B cell (primary cell): ENCODE measurements at places on chromosomes 11 and 22. TPM values are rescaled to one million over a fixed set of nuclear protein-coding genes. Genes with fewer than 3 reads are reported as not detected.

Gene BACE1
- total RNA-seq = not detected in 2 replicates

Gene PATE2
- total RNA-seq = not detected in 2 replicates

Gene RIMBP3C
- total RNA-seq = 0.89 and 1.3 TPM in 2 replicates

Gene SCGB1A1
- total RNA-seq = not detected in 2 replicates

Gene UBQLN3
- 0.46 and 0.59 TPM in 2 replicates for total RNA-seq

Gene OR5L2
- not detected in 2 replicates for total RNA-seq

Gene C11orf21
- total RNA-seq = 21.9 and 22.8 TPM in 2 replicates

Gene CRACR2B
- total RNA-seq = 9.7 and 13.5 TPM in 2 replicates

Gene CDC45
- 0.49 and 0.56 TPM in 2 replicates for total RNA-seq

Gene PVALB
- total RNA-seq = not detected in 2 replicates

DNA sequence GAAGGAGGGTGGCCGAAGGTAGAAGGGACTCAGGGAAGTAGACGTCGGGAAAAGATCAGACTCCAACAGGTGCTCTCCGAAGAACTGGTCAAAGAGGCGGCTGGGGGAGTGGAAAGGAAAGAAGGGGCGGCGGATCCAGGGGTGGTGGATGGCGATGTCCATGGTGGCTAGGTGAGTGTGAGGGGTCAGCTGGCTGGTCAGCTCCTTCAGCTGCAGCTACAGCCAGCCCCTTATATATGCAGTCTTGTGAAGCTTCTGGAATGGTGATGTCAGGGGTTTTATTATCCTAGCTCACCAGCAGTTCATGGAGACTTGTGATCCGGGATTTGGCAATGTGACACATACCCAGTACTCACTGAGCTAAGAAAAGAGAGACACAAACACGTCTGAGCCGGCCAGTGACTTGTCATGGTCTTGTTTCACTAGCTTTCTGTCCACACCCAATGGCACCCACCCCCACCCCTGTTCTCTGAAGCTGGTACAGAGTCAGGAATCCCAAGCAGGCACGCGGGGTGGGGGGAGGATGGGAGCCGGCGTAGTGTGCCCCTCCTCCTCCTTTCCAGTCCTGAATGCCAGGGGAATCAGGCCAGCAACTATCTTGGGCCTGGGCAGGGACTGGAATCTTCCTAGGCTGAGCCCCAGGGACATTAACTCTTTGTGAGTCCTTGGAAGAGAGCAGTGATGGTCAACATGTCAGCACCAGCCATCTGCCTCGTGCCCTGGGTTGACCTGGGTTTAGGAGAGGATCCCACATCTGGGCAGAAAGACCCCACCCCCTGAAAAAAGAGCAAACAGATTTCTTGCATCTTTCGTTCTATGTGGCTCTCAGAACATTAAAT is at the start of gene CRYAB:
Gene CRYAB, minus strand, starts transcription at position 208 of the 839 bp plus-strand sequence. Its CDS starts 46 bp downstream, at position 162.
- no peak for DNase-seq

- DNase-seq = no peak
These were observed 104.8 kb downstream of the LDLRAD3 start for GRCh38 chr11:36048496-36049247.

DNA sequence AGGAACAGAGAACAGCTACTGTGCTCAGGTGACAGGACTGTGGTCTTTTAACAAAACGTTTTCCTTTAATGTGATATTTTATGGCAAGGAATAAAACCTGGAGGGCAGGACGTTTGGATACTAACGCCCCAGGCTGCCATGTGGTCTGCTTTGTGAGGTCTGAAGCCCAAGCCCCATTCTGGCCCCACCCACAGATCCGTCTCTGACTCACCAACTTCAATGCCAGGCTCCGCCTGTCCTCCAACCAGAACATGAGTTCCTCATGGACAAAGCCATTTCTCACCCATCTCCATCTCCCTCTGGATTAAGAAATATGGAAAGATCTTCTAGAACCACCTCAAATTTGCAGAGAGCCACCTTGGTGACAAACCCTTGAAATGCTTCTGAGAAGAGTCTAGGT is 148.8 kb downstream of the CRYBB2 start:
- no peak for DNase-seq

GRCh38 chr22:38122616-38123015 is 12.1 kb upstream of the BAIAP2L2 start:
- DNase-seq = no peak

DNA sequence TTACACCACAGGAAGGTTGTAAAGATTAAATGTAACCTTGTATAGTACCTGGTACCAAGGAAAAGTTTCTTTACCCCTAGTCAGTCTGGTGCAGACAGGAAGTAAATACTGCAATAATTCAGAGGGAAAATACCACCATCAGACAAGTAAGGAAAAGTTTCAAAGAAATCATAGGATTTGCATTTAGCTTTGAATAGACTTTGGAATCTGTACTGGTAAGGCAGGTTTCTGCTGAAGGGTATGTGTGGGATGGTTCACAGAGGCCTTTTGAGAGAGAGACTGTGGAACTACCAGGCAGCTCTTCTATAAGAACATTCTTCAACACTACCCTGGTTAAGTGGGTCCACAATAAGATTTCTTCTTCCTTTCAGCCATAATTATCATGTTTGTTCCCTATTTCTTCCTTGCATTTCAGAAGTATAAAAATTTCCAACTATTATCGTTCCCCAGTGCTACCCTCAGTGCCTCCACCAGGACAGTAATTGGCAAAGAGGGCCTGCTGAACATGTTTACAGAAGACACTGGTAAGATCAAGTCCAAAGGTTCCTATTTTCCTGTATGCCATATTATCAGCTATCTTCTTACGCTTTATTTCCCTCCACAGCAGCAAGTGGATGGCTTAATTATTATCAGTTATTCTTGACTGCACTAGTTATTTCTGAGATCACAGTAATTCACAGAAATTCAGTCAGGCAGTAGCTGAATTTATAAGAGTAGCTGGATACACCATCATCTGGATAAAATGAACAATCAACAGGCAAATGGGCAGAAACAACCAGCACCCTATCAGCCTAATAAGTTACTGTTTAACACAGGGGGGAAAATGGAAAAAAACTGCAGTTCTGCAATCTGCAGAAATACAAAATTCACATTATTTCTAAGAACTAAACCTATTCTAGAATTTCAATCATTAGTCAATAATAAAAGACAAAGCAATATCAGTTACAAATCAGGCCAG is 48.5 kb downstream of the PITPNB start:
- DNase-seq = no peak

GRCh38 chr22:23520863-23521440 is 59.1 kb downstream of the IGLL1 start:
- DNase-seq = no peak

DNA sequence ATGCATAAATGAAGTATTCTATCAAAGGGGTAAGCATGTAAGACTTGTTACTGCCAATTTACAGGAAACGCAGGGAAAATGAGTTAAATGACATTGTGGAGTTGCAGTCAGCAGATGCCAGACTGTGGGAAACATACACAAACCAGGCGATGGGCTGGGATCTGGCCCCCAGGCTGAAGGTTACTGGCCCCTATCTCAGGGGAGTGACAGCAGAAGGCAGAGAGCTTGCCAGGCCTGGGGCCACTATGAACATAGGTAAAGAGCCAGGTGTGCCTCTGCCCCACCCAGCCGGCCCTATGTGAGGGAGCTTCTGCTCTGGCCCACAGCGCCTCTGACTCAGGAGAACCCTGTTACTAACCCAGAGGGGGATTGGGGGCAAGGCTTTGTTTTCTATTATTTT is 26.1 kb upstream of the SLC25A1 start:
- no peak for DNase-seq

GRCh38 chr22:43014316-43014868 is 557 bp downstream of the PACSIN2 start:
- peak; percentile 67 for DNase-seq

GRCh38 chr11:126662035-126662790 is 306.7 kb downstream of the ST3GAL4 start:
- no peak for DNase-seq

GRCh38 chr11:116732271-116733042 is 40.3 kb downstream of the BUD13 start:
- DNase-seq = peak; percentile 66

DNA sequence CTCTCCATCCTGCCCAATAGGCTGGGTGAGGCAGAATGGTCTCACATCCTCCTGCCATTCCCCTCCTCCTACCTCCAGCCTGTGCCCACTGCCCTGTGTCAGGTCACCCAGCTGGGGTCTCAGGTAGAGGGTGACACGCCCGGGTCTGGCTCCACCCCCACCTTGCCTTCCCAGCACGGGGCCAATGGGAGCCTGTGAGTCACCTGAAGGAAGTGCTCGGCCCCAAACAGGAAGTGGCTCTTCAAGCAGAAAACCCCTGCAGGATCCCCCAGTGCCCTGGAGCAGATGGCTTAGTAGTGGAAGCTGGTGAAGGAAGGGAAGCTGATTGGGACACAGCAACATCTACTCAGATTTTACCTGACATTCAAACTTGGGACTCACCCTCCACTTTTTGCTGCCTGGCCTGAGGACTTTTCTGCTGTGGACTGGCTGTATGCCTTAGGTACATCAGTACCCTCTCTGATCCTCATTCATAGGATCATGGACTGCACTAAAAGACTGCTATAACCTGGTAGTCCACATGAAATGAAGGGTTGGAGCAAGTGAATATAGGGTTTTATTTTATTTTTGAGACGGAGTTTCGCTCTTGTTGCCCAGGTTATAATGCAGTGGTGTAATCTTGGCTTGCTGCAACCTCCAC is 33.4 kb downstream of the GDPD5 start:
- DNase-seq = peak; percentile 58

- DNase-seq = no peak
These were observed 35.3 kb upstream of the KIRREL3 start for GRCh38 chr11:127035824-127036223.

- no peak for DNase-seq
These were observed 30.4 kb downstream of the FADD start for GRCh38 chr11:70233511-70233934.

GRCh38 chr11:122097419-122098001 is 18.5 kb downstream of the BLID start:
- no peak for DNase-seq

DNA sequence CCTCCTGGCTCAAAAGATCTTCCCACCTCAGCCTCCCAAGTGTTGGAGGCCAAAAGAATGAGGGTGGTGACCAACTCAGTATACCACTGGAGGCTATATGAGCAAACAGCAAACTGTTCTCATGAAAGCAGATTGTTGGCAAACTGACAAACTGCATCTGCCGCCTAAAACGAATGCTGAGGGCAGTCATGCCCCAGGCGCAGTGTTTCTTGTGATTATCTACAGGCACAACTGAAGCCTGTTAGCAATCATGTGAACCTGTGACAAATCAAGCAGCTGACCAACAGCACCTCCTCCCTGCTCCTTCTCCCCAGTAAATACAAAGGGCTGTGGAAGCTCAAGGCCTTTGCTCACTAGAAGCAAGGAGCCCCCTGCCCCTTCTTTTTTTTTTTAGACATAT is 47.8 kb downstream of the BTBD10 start:
- DNase-seq = no peak

GRCh38 chr11:26950260-26950719 is 43.6 kb upstream of the FIBIN start:
- DNase-seq = no peak
